ENCODE measurements at places on chromosomes 3 and 15.

GRCh38 chr3:98807011-98807410 is 43.9 kb downstream of the ST3GAL6 start:
- DNase-seq = no peak

- DNase-seq = no peak
Measured at GRCh38 chr3:8937064-8938020, 25.9 kb downstream of the RAD18 start.

DNA sequence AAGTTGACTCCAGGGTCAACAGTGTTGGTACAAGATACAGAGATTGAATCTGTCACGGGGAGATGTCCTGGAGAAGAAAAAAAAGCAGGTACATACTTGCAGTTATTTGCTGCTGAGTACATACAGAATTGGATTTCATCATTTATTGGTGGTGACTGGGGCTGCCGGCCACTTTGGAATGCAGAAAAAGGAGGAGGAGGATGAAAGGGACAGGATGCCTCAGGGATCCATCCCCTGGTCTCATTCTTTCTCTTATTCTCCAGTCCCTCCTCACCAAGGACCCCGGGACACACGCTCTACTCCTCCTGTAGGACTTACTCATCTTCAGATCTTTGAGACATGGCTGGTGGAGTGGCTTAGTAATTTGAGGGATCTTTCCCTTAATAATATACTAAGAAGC is 30.0 kb upstream of the MEIS2 start:
- no peak for DNase-seq

DNA sequence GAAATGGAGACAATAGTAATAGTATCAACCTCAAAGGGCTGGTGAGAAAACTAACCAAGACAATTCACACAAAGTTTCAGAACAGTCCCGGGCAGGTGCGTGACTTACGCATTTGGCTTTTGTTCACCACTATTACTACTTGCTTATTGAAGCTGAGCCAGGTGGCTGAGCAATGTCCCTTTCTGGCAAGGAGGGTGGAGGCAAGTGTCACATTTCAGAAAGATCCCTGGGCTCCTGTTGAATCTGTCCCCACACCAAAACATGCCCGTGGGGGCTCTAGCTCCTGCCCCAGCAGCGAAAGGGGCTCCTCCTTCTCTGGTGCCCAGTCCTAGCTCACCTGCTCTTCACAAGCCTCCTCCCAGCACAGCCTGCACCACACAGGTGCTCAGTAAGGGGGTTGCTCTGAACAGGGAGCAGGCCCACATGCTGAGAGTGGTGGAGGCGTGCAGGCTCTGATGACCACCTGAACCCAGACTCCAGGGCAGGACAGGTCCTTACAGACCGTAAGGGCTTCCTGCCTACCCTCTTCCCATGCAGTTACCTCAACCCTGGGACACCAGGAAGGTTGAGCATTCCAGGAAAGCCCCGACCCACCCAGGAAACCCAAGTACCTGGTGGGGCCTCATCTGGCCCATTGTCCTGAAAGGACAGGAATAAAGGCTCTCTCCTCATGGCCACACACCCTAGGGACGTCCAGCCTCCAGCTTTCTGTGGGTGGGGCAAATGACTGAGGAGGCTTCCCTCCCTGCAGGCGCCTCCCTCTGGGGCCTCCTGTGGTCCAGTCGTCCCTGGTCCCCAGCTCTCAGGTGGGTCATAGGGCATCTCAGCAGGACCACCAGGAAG is 32.6 kb downstream of the SEMA7A start:
- DNase-seq = no peak

DNA sequence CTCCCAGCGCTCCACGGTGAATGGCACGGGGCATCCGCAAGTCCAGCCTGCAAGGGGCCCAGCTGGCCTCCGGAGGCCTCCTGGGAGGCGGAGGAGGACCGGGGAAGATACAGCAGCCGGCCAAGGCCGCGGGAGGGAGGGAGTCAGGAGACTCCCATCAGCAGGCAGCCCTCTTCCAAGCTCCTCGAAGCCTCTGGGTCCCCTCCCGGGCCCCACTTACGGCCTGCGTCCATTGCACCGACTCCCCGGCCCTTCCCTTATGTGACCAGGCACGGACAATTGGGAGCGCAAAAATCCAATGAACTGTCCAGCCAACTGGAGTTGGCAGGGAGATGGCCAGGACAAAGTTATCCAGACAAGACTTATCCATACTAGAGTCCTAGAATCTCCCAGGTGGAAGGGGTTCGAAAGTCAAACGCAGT is 668 bp downstream of the MFGE8 start:
- DNase-seq = no peak

DNA sequence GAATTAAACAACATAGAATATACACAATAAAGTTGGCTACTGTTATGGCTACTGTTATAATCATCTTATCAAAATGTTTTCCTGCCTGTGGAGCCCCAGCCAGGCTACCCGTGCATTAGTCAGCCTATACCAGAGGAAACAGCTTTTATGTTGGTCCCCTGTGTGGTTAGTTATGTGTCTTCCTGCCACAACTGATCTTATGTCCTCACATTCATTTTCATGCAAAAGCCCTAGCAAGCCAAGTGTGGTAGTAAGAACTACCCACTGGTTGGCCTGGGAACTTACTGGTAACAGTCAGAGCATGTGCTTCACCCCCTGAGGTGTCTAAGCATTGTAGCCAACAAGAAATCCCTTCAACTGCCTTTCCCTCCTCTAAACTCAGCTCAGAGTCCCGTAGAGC is 21.8 kb downstream of the MGLL start:
- no peak for DNase-seq

DNA sequence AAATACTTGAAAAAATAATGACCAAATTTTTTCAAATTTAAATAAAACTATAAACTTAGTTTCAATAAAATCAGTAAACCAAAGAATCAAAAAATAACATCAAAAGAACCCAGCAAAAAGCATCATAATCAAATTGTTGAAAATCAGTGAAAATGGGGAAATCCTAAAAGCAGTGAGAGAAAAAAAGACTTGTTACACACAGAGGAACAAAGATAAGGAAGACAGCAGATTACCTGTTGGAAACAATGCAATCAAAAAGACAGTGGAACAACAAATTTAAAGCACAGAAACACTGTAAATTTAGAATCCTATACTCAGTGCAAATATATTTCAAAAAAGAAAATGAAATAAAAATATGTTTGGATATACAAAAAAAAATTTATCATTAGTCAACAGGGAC is 156.2 kb upstream of the LMCD1 start:
- DNase-seq = no peak

DNA sequence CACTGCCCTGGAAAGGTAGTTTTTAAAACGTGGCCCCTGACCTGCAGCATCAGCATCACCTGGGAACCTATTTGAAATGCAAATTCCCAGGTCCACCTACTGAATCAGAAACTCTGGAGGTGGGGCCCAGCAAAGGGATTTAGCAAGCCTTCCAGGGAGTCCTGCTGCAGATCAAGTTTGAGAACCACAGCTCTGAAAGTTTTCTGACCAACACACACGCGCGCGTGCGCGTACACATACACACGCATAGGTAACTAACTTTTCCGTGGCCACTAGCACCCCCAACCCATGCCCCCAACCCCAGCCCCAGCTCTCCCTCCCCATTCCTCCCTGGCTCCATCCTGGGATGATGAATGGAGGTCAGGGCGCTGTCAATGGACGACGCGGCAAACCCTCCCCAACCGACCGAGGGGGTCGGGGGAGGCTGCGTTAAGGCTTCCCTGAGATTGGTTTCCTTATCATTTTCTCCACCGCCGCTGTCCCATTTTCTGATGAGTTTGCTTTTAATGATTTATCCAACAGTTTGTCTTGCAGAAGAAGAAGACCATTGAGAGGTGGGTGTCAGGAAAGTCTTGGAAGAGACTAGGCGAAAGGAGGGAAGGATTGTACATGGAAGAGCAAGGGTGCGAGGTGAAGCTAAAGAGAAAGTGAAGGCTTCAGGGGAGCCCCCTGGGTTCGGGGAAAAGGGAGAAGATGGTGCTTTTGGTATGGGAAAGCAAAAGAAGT is 590 bp upstream of the BOC start:
- DNase-seq = no peak

DNA sequence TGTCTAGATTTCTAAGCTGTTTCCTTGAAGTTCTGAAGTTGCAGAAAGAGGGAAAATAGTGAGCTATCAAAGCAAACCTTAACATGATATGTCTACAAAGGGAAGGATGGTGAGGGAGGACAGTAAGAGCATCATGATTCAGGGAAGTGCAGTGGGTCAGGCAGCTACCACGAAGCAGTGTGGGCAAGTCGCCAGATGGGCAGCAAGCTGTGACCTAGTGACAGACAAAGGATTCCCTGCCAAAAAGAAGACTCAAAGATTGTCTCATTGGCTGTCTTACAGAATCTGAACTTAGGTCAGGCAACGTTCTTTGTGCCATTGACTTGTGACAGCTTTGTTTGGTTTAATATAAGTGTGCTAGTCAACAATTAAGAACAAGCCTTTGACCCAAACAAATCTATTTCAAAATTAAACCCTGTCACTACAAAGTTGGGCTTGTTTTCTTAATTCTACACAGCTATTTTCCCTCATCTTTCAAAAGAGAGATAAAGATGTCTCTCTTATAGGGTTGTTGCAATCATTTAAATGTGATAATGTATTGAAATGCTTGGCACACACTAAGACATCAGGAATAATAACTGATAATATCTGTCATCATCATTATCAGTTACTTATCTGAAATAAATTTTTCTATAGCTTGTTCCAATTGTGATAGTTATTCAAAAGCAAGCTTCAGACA is 153.3 kb downstream of the ECT2 start:
- no peak for DNase-seq

DNA sequence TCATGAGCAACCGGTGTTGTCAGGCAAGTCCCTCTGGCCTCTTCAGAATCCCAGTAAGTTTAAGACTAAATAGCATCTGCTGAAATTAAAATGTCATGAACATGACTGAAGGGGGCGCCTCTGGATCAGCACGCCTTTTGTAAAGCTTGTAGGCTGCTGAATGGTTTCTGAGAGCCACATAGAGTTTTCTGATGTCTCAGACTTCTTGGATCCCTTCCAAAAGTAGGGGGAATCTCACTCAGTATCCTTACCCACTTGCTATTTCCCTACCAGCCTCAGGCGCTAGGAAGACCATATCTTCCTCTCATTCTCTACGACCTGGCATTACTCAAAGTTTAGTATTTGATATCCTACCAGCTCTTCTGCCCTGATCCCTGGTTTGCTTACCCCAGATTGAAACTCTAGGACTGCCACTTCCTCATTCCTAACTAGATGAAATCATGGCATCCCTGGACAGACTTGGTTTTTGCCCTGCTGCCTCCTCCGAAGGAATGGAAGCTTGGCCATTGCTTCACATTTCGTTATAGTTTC is 62.7 kb upstream of the CD47 start:
- DNase-seq = peak; percentile 20

- DNase-seq = no peak
Measured at GRCh38 chr3:70539908-70540307, 227.5 kb upstream of the MDFIC2 start.

- DNase-seq = no peak
Measured at GRCh38 chr15:34374816-34375215, 7.8 kb upstream of the LPCAT4 start.

GRCh38 chr15:63051156-63052066 is 8.9 kb downstream of the TPM1 start:
- no peak for DNase-seq

DNA sequence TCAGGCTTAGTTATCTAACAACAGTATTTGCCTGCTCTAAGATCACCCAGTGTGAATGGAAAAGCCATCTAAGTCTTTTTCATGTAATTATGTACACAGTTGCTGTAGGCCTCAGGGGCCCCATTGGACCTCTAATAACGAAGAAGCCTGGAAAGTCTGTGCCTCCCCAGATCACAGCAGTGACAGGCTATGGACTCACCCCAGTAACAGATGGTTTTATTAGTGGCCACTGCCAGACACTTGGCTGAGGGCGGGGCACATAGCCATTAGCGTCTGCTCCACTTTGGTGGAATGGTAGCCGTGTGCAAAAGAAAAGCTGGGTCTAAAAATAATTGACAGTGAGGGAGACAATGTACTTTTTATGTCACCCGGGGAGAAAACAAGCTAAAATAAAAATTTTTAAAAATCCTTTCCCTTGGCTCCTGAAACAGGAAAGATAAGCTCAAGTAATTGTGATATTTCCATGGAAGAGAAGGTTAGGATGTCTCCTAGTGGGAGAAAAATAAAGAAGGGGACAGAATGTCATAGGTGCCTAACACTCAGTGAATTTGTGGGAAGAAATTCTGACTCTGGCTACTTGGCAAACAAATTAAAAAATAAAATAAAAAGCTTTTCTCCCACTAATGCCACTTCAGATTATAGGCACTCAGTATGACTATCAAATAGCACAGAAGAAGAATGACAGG is 44.3 kb upstream of the ZNF385D start:
- DNase-seq = peak; percentile 99

GRCh38 chr15:59380902-59381610 is 8.4 kb upstream of the MYO1E start:
- DNase-seq = no peak

DNA sequence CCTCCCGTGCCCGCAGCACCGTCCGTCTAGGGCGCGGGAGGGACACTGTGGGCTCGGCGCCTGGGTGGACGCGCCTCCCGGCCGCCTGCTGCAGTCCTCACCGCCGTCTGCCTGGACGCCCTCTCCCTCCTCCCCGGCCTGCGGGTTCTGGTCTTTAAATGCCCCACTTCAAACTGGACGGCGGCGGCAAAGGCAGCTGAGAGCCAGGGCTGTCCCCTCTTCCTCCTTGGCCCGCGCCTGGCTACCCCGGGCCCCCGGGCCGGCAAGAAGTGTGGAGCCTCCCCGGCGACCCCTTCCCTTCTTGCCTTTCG is 426 bp downstream of the CBLB start:
- no peak for DNase-seq

GRCh38 chr3:66416556-66417304 is 84.1 kb downstream of the LRIG1 start:
- no peak for DNase-seq

DNA sequence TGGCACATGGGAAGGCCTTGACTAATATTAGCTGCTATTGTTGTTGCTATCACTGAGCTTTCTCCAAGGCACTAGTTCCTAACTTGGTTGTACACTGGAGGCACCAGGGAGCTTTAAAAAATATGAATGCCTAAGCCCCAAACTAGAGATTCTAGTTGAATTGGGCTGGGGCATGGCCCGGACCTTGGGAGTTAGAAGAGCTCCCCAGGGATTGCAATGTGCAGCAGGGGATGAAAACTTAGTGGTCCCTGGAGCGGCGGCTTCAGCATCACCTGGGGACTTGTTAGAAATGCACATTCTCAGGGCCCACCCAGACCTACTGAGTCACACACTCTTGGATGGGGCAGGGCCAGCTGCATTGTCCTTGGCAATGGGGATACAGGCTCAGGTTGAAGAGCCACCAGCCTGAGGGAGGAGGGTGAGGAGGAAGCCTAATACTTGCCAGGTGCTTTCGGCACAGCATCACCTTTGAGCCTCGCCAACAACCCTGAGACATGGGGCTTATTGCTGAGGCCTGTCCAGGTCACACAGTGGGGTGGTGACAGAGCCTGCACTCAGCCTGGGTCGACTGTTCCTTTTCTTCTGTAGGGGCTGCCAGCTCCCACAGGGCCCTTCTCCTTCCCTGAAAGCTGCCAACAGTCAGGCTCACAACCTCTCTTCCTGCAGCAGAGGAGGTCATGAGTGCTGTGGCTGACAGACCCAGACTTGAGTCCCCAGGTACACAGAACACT is 84.5 kb downstream of the ATP2B2 start:
- peak; percentile 86 for DNase-seq

GRCh38 chr15:35813573-35813972 is 267.6 kb upstream of the DPH6 start:
- DNase-seq = no peak

- no peak for DNase-seq
Measured at GRCh38 chr3:168671091-168671490, 575.4 kb upstream of the GOLIM4 start.
